Fibroblast of upper back skin (primary cell): ENCODE measurements at places on chromosomes 1 and 21.
A peak's percentile ranks its signal among the peaks of the same experiment; 100 is the strongest.

DNA sequence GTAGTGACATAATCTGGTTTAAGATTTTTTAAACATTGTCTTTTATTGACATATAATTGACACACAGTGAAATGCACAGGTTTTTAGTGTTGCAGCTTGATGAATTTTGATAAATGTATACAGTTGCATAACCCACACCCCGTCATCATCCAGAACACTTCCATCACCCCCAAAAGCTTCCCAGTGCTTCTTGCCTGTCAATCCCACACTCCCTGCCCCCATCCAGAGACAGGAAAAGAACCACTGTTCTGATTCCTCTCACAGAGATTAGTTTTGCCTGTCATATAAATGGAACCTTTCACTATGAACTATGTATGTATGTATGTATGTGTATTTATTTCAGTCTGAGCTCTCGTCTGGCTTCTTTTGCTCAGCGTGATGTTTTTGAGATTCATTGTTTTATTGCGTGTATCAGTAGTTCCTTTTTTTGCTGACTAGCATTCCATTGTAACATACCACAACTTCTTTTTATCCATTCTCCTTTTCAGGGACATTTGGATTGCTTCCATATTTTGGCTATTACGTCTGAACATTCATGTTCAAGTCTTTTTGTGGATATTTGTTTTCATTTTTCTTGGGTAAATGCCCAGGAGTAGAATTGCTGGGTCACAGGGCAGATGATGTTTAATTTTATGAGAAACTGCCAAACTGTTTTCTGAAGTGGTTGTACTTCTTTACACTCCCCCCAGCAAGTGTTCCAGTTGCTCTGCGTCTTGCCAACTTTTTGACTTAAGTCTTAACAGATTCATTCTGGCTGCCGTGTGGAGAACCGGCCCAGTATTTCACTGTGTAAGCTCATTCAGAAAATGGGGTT lies 8.7 kb downstream of the UBIAD1 start:
- peak; percentile 98 for DNase-seq

DNA sequence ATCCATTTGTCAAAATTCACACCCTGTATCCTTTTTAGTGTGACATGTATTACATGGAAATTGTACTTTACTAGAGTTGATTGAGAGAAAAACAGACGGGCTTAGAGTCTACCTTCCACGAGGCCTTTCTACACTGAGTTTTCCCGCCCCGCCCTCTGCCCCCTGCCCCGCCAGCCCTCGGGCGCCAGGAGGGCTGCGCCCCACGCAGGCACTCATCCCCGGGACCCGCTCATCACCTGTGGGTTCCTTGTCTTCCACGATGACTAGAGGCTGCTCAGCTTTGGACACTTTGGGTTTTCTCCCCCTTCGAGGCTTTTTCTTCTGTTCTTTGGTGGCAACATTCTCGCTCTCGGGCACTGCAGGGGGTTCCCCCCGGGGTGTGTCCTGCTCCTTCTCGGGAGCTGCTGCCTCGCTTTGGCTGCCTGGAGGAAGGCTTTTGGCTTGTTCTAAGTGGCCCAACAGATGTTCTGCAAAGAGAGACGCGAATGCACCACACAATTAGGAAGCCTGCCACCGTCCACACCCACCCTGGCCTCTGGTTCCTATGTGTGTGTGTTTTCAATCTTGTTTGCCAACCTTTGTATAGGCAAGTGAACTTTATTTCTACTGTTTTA lies 39.6 kb downstream of the PRDM15 start:
- DNase-seq: no peak

DNA sequence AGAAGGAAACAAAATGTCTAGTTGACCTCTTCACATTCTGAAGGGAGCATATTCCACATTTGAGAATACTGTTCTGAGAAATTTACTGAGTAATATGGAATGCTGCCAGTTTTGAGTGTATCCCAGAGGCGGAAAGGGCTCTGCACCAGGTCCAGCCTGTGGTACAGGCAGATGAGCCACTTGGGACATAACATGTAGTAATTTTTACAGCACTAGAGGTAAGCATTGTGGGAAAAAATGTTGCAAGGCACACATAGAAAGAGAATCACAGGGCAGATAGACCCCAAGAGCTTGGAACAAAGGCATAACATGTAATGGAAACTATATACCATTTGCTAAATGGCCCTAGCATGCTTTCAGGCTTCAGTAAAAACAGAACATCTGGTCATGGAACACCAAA lies 228.5 kb downstream of the USH2A start:
- peak; percentile 44 for DNase-seq

DNA sequence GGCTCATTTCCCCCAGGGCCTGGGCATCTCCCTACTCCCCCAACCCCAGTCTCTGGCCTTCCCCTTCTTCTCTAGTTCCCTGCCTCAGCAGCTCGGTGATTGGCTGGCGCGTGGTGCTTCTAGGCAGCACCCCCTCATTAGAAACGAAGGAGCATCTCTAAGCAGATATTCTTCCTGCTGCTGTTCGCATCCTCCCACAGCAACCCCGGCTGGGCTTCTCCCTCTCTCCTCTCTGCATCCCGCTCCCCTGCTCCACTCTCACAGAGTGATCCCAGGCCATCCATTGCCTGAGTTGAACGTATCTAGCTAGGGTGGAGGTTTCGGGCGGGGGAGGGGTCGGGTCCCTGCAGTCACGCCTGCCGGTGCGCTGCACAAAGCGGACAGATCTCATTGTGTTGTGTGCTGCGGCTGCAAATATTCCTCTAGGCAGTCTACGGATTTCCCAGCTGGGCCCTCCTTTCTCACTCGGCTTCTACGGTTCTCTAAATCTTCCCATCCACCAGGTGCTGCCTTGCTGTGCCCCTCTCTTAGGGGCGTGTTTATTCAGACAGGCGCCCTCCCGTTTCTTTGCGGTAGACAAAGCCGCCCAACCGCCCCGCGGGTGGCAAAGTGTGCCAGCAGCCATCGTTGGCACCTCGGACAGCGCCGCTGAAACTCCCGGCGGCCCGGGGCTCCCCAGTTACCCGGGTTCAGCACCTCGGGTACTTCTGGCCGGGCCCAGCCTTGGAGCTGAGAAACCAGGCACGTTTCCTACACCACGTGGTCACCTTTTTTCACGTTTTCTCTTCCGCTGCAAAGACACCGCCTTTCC lies 2.2 kb downstream of the CACNA1E start:
- no peak for DNase-seq

- DNase-seq: no peak
Measured at GRCh38 chr21:46023555-46023954, 42.0 kb downstream of the COL6A1 start.

DNA sequence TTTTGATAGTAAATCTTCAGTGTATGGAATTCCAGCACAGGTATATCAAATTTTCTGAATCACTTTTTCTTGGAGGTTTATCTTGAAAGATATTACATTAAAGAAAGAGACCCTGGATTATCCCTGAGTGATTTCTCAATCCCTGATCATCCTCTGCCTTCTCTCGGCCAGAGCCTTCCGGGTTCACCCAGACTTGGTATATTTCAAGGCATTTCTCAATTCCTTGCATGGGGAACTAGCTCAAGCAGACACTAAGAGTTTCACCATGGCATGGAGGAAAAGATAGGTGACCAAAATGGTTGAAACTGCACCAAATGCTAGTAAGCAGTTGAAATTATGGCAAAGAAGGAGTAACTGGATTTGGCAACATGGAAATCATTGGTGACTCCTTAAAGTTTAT lies 5.7 kb downstream of the VAMP4 start:
- no peak for DNase-seq

- no peak for DNase-seq
Measured at GRCh38 chr1:22778862-22779520, 68.4 kb downstream of the EPHB2 start.

DNA sequence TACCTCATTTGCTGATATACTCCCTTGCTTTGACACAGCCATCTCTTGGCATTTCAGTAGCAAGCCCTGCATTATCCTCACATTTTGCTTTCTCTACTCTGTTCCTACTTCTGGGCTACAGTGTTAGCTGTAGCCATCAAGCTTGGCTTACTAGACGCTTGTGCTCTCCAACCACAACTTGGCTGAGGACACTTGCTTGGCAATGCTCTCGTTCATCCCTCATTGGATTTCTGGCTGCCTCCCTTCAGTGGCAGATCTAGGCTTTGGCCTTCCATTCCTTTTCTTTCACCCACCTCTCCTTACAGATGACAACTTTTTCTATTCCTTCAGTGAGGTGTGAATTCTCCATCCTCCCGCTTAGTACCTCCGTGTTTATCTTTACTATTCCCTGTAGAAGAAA lies 428.7 kb upstream of the LRRC7 start:
- DNase-seq: no peak

DNA sequence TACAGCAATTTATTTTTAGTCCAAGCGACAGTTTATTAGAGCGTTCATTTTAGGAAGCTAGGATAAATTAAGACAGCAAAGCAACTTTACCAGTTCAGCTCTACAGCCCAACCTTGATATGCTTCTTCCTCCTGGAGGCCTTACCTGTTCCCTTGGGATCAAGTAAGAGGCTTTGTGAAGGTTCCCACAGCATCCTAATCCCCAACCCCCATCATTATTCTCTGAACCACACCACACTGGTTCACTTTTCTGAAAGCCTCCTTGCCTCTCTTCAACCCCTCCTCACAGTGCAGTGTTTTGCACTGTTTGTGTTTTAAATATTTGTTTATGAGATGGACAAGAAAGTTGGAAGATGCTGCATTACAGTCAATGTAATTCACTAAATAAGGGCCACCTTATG lies 126.3 kb upstream of the CXADR start:
- DNase-seq: no peak

- DNase-seq: peak; percentile 53
Measured at GRCh38 chr1:29121936-29122681, 1.6 kb downstream of the TMEM200B start.

- DNase-seq: no peak
Measured at GRCh38 chr1:156463874-156464273, 36.7 kb downstream of the MEF2D start.

DNA sequence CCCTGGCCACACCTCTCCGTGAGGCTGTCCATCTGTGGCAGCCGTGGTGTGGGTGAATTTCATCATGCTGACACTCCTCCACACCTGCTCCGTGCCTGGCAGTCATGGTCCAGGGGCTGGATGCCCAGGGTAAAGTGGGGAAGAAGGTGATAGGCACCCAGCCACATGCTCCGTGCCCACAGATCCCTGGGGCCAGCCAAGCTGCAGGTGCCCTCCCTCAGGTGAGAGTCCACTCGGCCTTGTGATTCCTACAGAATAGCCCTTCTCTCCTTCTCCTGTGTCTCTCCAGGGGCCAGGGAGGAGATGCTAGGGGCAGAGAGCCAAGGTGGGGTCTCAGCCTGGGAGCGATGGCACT lies 16.8 kb upstream of the POFUT2 start:
- DNase-seq: no peak

GRCh38 chr1:61842863-61843514 lies 100.7 kb downstream of the PATJ start:
- peak; percentile 9 for DNase-seq

GRCh38 chr21:16279731-16280581 lies 550.2 kb downstream of the USP25 start:
- peak; percentile 58 for DNase-seq

DNA sequence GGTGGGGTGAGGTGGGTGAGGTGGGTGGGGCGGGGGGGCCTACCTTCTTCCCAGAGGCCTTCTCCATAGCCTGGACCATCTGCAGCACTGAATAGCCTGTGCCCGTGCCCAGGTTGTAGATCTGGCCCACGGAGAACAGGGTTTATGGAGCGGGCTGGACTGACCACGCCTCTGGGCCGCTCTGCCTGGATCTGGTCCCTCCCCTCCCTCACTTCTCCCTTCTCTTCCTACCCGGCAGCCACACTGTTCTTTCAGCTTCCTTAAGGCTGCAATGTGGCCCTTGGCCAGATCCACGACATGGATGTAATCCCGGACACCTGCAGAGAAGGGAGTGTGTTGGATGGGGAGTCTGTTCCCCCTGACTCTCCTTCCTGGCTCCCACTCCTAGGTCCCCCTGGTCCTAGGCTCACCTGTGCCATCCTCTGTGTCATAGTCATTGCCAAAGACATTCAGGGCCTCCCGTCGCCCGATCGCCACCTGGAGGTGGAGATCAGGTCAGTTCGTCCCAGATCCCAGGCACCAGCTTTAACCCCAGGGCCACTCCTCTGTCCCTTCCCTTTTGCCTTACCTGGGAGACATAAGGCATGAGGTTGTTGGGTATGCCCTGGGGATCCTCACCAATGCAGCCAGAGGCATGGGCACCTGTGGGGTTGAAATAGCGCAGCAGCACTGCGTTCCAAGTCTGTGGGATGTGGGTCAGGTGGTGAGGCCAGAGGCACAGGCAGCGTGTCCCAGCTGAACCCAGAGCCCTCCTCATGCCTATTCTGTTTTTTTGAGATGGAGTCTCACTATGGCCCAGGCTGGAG lies 3.9 kb downstream of the GALE start:
- no peak for DNase-seq

- DNase-seq: peak; percentile 96
Measured at GRCh38 chr21:21165063-21165645, 166.9 kb downstream of the NCAM2 start.

- no peak for DNase-seq
Measured at GRCh38 chr21:46437096-46437498, 21.6 kb upstream of the DIP2A start.

- DNase-seq: peak; percentile 72
Measured at GRCh38 chr1:226125097-226125630, 61.4 kb downstream of the ACBD3 start.

- DNase-seq: no peak
Measured at GRCh38 chr1:153552335-153552734, 3.3 kb upstream of the S100A3 start.

DNA sequence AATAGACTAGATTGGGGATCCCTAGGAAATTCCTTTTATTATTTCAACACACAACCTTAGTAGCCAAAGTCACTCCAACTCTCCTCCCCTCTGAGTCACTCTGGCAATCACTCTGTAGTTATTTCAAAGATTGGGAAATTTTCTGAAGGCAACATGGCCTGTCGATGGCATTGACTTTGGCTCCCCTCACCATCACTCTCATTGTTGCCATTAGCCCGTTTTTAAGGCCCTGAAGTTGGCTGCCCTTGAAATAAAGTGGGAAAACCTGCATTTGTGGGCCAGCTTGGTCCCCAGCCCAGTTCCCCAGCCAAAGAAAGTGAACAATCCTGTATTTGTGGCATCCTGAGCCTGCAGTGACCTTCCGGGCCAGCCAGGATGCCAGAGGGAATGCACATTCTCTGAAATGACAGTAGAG lies 52.5 kb downstream of the CDC7 start:
- DNase-seq: peak; percentile 82

- no peak for DNase-seq
Measured at GRCh38 chr1:20344738-20345137, 54.1 kb downstream of the VWA5B1 start.

- DNase-seq: peak; percentile 36
Measured at GRCh38 chr1:98045767-98046641, 125.2 kb upstream of the DPYD start.
